ENCODE measurements at places on chromosomes 6 and 20. TPM values are rescaled to one million over a fixed set of nuclear protein-coding genes. Genes with fewer than 3 reads are reported as not detected.

Gene ADGRB3
- 5.4 TPM for total RNA-seq

DNA sequence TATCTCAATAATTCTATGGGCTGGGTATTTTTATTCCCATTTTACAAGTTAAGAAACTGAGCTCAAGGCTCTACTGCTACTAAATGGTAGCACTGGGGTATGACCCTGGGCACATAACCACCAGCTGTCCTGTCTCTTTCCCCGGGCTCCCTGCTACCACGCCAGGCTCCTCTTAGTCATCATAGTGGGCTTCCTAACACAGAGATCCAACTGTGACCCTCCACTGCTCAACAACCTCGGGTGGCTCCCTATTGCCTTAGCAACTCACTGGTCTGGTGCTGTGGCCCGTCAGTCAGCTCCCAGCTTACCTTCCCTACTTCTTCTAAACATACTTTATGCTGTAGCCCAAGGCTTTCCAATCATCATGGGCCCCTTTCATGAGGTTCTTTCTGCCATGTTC, 4.5 kb downstream of the KIAA1755 start:
- H3K36me3 ChIP-seq = no peaks in the 10 kb centered on the region
- H3K27ac ChIP-seq = peak overlapping the region; percentile 89
- H3K27me3 ChIP-seq = no peaks in the 10 kb centered on the region
- no peaks in the 10 kb centered on the region for H3K4me1 ChIP-seq
- no peak overlapping the region for H3K4me3 ChIP-seq

- no peak for DNase-seq
- H3K36me3 ChIP-seq = no peaks in the 10 kb centered on the region
- no peaks in the 10 kb centered on the region for H3K4me1 ChIP-seq
- no peak overlapping the region for H3K27ac ChIP-seq
- H3K4me3 ChIP-seq = no peak overlapping the region
Observed at GRCh38 chr20:54195483-54196472, 12.1 kb upstream of the PFDN4 start.

DNA sequence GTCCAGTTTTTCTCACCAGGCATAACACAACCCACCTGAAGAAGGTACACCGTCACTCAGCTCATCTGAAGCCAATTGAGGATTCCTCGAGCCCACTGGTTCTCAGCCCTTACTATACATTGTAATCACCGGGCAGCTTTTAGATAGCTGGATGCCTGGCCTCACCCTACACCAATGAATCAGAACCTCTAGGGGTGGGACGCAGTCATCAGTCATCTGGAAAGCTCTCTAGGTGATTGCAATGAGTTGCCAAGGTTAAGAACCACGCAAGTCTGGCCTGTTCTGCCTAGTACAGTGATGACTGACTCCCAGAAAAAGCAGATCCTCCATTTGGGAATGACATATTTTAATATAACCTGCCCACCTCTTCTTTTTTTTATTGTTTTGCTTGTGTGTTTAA, 41.1 kb downstream of the MC3R start:
- no peaks in the 10 kb centered on the region for H3K36me3 ChIP-seq
- H3K27ac ChIP-seq = no peak overlapping the region
- no peak for DNase-seq
- no peaks in the 10 kb centered on the region for H3K4me1 ChIP-seq
- H3K4me3 ChIP-seq = no peak overlapping the region

GRCh38 chr6:13508711-13509705, 21.6 kb upstream of the GFOD1 start:
- no peaks in the 10 kb centered on the region for H3K4me1 ChIP-seq
- H3K27ac ChIP-seq = no peak overlapping the region
- no peaks in the 10 kb centered on the region for H3K36me3 ChIP-seq

DNA sequence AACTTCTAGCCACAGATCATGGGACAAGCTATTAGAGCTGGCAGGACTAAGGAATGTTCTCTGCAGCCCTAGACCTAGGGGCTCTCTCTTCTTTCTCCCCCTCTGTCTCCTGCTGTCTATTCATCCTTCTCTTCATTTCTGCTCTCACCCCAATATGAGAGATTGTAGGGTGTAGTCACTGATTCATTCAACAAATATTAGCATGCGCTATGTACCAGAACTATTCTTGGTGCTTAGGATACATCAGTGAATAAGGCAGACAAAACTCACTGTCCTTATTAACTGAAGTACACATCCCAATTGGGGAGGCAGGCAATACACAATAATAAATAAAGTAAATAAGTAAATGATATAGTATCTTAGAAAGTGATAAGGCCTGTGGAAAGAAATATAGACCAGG, 14.7 kb upstream of the SIRPB2 start:
- no peak overlapping the region for H3K4me3 ChIP-seq
- no peaks in the 10 kb centered on the region for H3K27me3 ChIP-seq
- H3K4me1 ChIP-seq = no peaks in the 10 kb centered on the region

DNA sequence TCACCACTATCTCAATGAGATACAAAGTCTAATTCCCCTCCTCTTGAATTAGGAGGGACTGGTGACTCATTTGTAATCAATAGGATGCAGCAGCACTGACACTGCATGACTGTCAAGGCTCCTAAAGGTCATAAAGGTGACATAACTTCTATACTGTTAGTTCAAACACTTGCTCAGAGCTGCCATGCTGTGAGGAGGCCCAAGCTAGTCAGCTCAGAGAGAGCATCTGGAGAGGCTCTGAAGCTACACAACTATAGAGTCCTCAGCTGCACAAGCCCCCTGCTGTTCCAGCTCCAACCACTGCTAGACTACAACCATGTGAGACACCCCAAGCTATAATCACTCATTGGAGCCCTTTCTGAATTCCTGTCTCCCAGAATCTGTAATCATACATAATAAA, 17.0 kb upstream of the HEY2 start:
- H3K4me1 ChIP-seq = no peaks in the 10 kb centered on the region
- H3K36me3 ChIP-seq = no peaks in the 10 kb centered on the region
- H3K27me3 ChIP-seq = peaks cover 2% of the 10 kb centered on the region

DNA sequence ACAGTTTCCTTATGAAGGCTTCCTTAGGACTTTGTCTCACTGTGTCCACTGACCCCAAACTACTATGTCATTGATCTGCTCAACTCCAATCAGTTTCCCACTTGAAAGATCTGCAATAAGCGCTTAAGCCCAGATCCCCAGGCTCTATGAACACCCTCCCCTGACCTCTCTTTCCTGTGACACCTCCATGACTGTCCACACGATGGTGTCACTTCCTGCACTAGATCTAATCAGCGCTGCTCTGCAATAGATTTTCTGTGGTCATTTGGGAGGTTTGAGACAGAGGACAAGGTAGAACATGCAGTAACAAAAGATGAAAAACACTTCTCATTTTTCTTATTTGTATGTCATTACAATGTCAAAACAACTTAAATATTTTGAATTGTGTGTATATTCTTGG, 304.6 kb upstream of the AGPAT4 start:
- H3K27me3 ChIP-seq = no peaks in the 10 kb centered on the region
- no peak overlapping the region for H3K27ac ChIP-seq
- H3K4me3 ChIP-seq = no peak overlapping the region
- H3K36me3 ChIP-seq = no peaks in the 10 kb centered on the region

DNA sequence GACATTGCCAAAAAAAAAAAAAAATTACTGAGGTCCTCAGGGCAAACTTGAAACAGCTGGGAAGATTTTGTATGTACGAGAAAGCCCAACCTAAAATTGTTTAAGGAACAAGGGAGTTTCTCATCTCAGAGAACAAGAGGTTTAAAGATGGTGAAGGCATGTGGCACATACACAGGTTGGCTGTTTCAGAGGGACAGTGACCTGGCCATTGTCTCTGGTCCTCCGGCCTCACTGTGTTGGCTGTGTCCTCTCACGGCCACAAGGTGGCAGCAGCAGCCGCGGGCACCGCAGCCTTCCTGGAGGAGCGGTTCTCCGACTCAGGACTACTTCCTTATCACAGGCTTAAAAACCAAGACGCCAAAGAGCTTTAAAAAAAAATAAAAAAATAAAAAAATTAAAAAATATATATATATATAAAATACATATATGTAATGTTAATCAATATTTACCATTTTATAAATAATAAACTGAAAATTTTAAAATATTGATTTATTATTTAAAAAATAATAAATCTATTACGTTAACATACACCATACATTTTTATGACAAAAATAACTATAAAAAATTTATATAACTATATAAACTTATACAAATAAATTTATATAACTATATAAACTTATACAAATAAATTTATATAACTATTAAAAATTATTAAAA, 52.8 kb downstream of the GTF2H5 start:
- no peaks in the 10 kb centered on the region for H3K4me1 ChIP-seq
- no peak overlapping the region for H3K27ac ChIP-seq
- H3K27me3 ChIP-seq = no peaks in the 10 kb centered on the region
- no peak overlapping the region for H3K4me3 ChIP-seq
- DNase-seq = peak; percentile 83

DNA sequence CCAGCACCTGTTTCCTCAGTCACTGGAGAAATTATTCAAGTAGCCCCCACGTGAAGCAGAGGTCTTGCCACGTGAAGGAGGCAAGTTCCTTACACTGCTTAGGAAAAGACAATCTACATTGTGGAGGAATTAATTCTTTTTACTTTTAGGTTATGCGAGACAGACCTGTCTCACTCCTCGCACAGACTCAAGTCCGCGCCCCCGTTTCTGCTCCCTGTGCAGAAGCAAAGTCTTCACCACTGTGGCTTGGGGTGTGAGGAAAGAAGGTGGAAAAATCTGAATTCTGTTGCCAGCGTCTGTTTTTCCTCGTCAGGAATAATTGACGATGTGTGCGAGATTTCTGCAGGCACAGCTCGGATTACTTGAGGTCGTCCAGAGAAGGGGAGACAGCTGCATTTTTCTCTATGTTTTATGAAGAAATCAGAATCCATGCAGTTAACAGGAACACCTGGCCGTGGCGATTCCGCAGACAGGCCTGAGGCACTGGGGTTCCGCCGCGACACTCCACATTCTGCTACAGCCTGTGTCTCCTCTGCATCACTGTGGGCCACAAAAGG, 185.1 kb downstream of the SMOC2 start:
- H3K4me1 ChIP-seq = no peaks in the 10 kb centered on the region
- no peak overlapping the region for H3K4me3 ChIP-seq
- DNase-seq = no peak
- peaks cover 2% of the 10 kb centered on the region for H3K36me3 ChIP-seq
- H3K27ac ChIP-seq = no peak overlapping the region

DNA sequence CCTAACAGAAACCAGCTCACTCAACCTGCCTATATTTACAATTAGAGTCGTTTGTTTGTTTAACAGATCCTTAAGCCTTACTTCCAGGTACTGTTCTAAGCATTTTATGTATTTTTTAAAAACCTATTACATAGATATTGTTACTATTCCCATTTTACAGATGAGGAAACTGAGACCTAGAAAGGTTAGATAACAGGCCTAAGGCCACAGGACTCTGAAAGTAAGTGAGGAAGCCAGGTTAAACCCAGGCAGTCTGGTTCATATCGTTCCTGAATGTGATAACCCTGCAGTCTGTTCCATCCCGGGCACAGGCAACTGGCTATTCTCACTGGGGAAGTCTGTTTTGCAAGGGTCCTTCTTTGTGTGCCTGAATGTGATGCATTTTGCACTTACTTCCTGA, 322.2 kb downstream of the FARS2 start:
- no peaks in the 10 kb centered on the region for H3K4me1 ChIP-seq
- no peak overlapping the region for H3K27ac ChIP-seq
- no peaks in the 10 kb centered on the region for H3K36me3 ChIP-seq
- no peak for DNase-seq
- H3K27me3 ChIP-seq = no peaks in the 10 kb centered on the region
- no peak overlapping the region for H3K4me3 ChIP-seq

DNA sequence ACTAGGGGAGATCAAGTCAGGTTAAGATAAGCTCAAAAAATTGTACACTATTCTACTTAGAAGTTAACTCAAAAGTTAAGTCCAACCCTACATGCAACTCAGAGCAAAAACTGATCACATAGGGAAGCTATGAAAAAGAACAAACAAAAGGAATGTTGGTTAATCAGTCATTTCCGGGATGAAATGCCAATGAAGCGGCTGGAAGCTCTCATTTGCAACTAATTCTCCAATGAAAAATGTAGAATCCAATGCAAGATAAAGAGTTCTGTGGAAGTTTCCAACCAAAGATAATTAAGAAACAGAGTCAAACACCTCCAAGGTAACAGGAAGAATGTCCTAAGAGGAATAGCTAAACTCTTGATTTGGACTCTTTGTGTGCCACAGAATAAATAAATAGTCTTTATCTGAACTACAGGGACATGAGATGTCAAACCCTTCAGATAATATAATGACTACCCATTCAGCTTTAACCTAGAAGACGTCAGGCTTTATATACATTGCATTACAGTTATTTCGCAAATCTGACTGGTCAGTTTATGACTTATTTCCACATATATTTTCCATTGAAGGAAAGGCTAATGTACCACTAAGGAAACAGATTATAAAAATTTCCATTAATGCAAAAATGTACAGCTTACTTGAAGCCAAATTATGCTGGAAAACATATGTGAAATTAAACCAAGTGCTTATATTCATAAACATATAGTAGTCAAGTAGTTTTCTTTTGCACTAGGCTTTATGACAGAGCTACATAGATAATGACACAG, 48.0 kb upstream of the DST start:
- no peaks in the 10 kb centered on the region for H3K36me3 ChIP-seq
- DNase-seq = no peak
- peaks cover 14% of the 10 kb centered on the region for H3K4me1 ChIP-seq
- no peaks in the 10 kb centered on the region for H3K27me3 ChIP-seq
- no peak overlapping the region for H3K27ac ChIP-seq
- no peak overlapping the region for H3K4me3 ChIP-seq

- no peak for DNase-seq
- H3K27me3 ChIP-seq = no peaks in the 10 kb centered on the region
- no peaks in the 10 kb centered on the region for H3K4me1 ChIP-seq
- H3K27ac ChIP-seq = no peak overlapping the region
- H3K36me3 ChIP-seq = no peaks in the 10 kb centered on the region
Observed at GRCh38 chr6:3331494-3331893, 72.7 kb downstream of the PSMG4 start.

All from aorta (tissue), 5 donors.